Fibroblast of lung (primary cell): ENCODE measurements at places on chromosomes 3 and 15. TPM values are rescaled to one million over a fixed set of nuclear protein-coding genes. Genes with fewer than 3 reads are reported as not detected.

DNA sequence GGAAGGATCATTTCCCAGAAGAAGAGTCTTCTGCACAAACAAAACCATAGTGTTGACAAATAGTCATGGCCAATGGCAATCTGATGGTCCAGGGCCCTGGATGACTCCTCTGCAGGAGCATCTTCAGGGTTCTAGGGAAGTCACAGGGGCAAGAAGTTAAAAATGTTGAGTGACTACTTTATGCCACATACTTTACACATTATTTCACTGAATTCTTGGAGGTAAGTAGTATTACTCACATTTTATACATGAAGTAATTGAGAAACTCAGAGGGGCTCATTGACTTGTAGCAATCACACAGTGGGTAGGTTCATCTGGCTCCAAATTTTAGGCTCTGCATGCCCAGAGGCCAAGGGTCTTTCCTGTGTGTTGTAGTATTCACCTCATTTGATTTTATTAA, 430.2 kb upstream of the MCTP2 start:
- no peaks in the 10 kb centered on the region for H3K4me1 ChIP-seq
- no peak overlapping the region for H3K27ac ChIP-seq
- no peaks in the 10 kb centered on the region for H3K36me3 ChIP-seq
- no peak overlapping the region for H3K4me3 ChIP-seq
- DNase-seq: no peak
- no peaks in the 10 kb centered on the region for H3K27me3 ChIP-seq

- no peaks in the 10 kb centered on the region for H3K4me1 ChIP-seq
- H3K27ac ChIP-seq: no peak overlapping the region
- no peaks in the 10 kb centered on the region for H3K27me3 ChIP-seq
- DNase-seq: no peak
- peaks cover 7% of the 10 kb centered on the region for H3K36me3 ChIP-seq
- no peak overlapping the region for H3K4me3 ChIP-seq
Measured at GRCh38 chr15:77032052-77032646, 37.2 kb downstream of the PSTPIP1 start.

DNA sequence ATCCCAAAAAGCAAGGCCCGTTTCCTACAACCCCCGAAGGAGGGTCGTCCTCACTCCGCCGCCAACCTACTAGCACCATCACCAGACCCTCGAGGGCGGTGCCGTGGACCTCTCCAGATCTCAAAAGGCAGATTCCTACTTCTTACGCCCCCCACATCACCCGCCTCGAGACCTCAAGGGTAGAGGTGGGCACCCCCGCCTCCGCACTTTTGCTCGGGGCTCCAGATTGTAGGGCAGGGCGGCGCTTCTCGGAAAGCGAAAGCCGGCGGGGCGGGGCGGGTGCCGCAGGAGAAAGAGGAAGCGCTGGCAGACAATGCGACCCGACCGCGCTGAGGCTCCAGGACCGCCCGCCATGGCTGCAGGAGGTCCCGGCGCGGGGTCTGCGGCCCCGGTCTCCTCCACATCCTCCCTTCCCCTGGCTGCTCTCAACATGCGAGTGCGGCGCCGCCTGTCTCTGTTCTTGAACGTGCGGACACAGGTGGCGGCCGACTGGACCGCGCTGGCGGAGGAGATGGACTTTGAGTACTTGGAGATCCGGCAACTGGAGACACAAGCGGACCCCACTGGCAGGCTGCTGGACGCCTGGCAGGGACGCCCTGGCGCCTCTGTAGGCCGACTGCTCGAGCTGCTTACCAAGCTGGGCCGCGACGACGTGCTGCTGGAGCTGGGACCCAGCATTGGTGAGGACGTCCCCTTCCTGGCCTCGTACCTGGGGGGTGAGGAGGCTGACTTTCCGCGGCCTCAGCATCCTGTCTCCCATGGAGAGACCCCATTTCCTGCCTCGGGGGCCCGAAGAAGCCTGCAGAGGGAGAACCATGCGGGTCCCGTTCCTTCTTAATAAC, at the start of gene MYD88:
Gene MYD88, plus strand, starts transcription at position 313 of the 842 bp plus-strand sequence. Its CDS starts 40 bp downstream, at position 353.
- peak; percentile 60 for DNase-seq
- H3K4me3 ChIP-seq: peak within 1 kb of the TSS; percentile 73
- H3K27ac ChIP-seq: peak within 1 kb of the TSS; percentile 75
- H3K36me3 ChIP-seq: peaks cover 5% of the 10 kb centered on the region
- peaks cover 12% of the 10 kb centered on the region for H3K4me1 ChIP-seq

- H3K4me3 ChIP-seq: no peak overlapping the region
- H3K27ac ChIP-seq: no peak overlapping the region
- H3K36me3 ChIP-seq: no peaks in the 10 kb centered on the region
- no peaks in the 10 kb centered on the region for H3K27me3 ChIP-seq
- H3K4me1 ChIP-seq: no peaks in the 10 kb centered on the region
- DNase-seq: no peak
Measured at GRCh38 chr3:18027161-18027939, 284.9 kb upstream of the TBC1D5 start.

DNA sequence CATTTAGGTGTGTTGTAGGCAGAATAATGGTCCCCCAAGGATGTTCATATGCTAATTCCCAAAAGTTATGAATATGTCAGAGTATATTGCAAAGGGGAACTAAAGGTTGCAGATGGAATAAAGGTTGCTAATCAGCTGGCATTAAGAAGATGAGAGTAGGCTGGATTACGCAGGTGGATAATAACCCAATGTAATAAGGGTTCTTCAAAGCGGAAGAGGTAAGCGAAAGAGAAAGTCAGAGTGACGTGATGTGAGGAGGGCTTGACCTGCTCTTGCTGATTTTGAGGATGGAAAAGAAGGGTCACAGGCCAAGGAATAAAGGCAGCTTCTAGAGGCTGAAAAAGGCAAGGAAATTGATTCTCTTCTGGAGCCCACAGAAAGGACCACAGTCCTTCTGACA, 104.0 kb downstream of the STRIT1 start:
- H3K27me3 ChIP-seq: no peaks in the 10 kb centered on the region
- no peak overlapping the region for H3K27ac ChIP-seq
- H3K4me1 ChIP-seq: peaks cover 4% of the 10 kb centered on the region
- no peak overlapping the region for H3K4me3 ChIP-seq
- no peaks in the 10 kb centered on the region for H3K36me3 ChIP-seq

Gene PLA2G4F
- total RNA-seq: not detected in 2 replicates

Gene CLASP2
- 42.1 and 62.6 TPM in 2 replicates for total RNA-seq

Gene PLA2G4D
- not detected in 2 replicates for total RNA-seq

Gene ALPK3
- 0.26 and 0.50 TPM in 2 replicates for total RNA-seq

Gene TXNRD3
- total RNA-seq: 8.8 and 10.3 TPM in 2 replicates

Gene RIOX2
- 36.7 and 46.1 TPM in 2 replicates for total RNA-seq
